ENCODE measurements at places on chromosomes 2 and 18.
A peak's percentile ranks its signal among the peaks of the same experiment; 100 is the strongest.

GRCh38 chr2:215576572-215576971 lies 140.7 kb upstream of the FN1 start:
- DNase-seq = no peak

DNA sequence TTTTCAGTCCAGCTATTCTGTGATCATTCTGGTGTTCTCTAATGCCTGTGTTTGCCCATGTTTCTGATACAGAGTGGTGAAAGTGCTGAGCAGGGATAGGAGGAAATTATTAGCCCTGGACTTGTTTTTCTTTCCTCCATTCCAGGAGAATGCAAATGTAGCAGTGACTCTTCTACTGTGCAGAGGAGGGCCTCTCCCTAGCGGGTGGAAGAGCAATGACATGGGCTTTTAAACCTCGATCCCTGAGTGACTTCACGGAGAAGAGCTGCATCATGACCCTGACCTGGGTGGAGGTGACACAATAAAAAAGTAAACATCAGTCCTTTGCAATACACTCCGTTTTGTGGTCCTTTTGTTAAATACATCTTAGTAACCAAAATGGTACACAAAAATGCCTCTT lies 68.0 kb upstream of the NETO1 start:
- DNase-seq = no peak

DNA sequence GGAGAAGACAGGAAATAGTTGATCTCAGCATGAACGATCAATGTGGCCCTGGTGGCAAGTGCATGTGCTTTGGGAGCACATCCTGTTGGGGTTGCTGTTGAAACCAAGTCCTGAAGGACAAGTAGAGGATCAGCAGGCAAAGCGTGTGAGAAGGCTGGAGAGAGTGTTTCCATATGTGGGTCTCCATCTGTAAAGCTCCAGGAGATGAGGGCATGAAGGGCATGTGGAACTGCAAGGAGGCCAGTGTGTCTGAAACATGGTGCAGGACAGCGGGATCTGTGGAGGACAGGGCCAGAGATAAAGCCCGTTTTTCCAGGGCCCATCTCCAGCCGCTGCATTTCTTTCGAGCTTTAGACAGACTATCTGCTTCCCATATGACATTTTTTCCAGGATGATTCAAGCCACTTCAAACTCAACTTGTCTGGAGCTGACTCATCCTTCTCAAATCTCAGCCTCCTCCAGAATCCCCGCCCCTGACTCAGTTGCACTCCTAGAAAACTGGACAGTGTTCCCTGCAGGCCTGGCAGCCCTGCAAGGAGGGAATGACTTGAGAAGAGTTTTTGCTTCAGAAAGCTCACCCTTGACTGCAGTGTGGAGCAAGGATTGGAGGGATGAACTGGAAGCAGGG lies 226.1 kb downstream of the VAPA start:
- DNase-seq = no peak

DNA sequence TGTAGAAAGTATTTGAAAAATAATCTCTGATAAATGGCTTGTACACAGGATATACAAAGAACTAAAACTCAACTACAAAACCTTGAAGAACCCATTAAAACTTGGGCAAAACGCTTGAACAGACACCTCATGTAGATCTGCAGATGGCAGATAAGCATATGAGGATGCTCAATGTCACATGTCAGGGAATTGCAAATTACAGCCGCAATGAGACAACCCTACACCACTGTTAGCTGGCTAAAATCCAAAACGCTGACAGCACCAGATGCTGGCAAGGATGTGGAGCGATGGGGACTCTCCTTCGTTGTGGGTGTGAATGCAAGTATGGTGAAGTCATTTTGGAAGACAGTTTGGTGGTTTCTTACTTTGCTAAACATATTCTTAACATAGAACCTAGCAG lies 53.7 kb downstream of the SNTG2 start:
- no peak for DNase-seq

GRCh38 chr18:43965691-43966090 lies 688.4 kb upstream of the SYT4 start:
- no peak for DNase-seq

DNA sequence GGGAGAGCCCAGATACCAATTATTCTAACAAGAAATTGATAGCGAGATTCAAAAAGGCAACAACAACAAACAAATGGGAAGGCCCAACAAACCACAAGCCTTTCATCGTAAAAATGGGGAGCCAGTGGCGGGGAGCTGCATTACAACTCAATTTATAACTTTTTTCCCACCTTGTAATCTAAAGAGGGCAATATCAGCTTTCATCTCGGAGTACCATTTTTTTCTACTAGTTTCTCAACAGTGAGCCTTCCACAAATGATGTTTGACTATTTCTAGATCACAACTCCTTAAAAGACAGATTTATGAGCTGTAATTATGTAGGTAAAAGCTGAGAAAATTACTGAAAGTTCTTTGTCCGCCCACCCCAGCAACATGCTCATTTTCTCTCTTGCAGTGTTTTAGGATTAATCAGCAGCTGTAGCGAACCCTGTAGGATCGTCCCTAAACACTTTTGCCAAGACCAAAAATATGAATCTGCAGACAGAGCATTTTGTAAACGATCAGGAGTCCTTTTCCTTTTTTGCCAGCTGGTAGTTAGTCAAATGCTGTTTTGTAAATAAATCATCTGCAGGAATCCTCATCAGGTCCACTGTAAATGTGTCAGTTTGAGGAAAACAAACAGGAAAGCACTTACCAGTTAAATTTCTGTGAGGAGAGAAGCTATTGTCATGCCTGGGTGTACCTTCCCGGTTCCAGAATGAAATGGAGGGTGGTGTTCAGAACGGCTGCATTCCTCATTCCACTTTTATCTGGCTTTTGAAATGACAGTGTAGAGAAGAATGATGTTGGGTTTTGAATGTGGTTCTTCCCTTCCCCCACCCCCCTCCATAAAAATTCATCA lies 53.2 kb downstream of the EEF1B2 start:
- DNase-seq = no peak

- DNase-seq = no peak
Observed at GRCh38 chr2:235543128-235543750, 49.4 kb downstream of the AGAP1 start.

DNA sequence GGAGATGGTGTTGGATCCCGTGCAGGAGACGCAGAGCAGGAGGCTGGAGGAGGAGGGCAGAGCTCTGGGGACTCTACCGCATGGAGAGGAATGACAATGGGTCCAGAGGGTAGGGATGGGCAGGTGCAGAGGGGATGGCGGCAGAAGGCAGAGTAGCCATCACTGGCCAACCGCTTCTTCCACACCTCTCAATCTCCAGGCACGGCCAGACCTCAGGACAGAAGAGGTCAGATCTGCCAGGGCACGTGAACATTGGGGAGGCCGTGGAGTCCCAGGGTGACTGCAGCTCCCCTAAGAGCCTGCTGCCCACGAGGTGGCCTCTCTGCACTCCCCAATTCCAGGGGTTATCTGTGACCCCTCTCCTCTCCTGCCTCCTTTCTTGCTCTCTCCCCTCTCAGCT lies 162.7 kb upstream of the HDAC4 start:
- no peak for DNase-seq

DNA sequence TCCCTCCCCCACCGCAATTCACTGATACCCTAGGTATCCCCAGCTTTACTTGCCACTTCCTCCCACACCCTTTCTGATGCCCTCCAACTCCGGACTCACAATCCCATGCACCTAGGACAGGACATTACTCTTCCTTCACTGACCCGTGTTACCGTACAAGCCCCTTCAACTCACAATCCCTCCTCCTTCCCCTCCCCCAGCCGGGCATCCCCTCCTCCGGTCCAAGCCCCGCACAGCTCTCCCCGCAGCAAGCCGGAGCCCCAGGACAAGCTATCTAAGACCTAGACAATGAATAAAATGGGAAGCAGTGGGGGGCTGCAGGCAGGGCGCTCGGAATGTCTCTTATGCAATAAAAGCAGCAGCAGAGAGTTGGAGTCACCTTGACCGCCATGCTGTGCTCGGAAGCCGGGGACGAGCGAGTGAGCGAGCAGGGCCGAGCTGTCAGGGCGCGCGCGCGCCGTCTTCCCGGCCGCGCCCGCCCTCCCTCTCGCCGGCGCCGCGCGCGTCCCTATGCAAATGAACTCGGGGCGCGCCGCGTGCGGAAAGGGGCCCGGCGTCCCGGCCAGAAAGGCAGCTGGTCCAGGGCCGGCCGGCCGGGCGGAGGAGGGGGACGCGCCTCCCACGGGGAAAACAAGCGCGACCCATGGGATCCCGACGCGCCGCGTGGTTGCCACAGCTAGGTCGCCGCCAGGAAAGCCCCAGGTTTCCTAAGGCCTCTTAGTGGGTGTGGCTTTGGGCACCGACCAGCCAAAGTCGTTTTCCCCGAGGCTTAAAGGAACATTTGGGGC lies at the start of gene SLC25A12:
Gene SLC25A12 (minus strand): TSS at position 421 of the 788 bp plus-strand sequence. CDS start 30 bp downstream, at position 391.
- peak; percentile 82 for DNase-seq

GRCh38 chr18:44911773-44912172 lies 231.1 kb downstream of the SETBP1 start:
- no peak for DNase-seq

- no peak for DNase-seq
Observed at GRCh38 chr2:121283670-121284462, 1.1 kb downstream of the TFCP2L1 start.

GRCh38 chr18:8450898-8451665 lies 158.2 kb upstream of the RAB12 start:
- DNase-seq = no peak

DNA sequence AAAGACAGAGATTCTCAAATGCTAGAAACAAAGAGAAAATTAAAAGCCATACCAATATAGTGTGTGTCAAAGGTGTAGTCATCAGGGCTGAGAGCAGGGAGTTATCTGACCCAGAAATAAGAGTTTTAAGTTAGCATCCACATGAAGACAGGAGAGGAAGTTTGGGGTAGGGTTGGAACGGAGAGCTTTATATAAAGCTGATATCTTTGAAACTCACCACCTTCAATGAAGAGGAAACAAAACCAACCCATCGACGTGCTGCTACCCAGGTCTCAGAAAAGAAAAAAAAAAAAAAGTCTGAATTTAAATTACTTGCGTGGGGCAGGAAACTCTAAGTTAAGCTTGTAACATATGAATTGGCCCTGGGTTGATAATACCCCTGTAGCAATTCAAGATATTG lies 42.4 kb downstream of the ARL4C start:
- peak; percentile 57 for DNase-seq

GRCh38 chr18:28875059-28875458 lies 698.1 kb upstream of the CDH2 start:
- no peak for DNase-seq

DNA sequence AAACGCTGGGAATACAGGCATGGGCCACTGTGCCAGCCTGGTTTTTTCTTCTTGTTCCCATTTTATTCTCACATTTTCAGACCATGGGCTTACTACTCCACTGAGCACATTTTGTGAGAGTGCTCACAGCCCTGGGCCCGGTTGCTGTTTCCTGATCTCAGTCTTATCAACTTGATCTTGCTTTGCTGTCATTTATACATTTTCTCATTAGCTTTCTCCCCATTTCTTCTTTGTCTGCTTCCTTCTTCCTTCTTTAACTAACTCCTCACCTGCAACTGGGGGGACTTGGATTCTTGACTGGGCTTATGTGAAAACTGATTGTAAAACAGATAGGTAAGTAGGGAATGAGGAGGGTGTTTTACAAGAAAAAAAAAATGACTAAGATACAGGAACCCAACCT lies 117.3 kb downstream of the PLB1 start:
- peak; percentile 59 for DNase-seq

- no peak for DNase-seq
Observed at GRCh38 chr18:45467293-45467692, 148.0 kb upstream of the SLC14A2 start.

DNA sequence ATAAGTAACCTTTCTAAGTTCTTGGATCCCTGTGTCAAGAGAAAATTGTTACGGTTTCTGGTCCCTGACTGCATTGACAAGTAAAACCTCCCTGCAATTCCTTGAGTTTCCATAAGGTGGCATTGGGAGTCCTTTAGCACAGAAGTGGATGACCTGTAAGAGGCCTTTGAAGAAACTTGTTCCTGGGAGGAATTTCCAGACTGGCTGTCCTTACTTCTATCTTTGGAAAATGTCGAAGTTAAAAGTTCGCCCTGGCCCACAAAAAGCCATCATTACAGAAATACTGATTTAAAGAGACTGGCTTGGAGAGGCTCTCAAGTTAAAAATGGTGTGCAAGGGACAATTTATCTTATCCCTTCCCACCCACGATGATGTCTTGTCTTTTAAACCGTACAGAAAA lies 218.4 kb downstream of the CDH20 start:
- DNase-seq = no peak

GRCh38 chr18:7414459-7414858 lies 152.7 kb upstream of the PTPRM start:
- DNase-seq = no peak

- no peak for DNase-seq
Observed at GRCh38 chr18:69490072-69490471, 89.4 kb downstream of the DOK6 start.

DNA sequence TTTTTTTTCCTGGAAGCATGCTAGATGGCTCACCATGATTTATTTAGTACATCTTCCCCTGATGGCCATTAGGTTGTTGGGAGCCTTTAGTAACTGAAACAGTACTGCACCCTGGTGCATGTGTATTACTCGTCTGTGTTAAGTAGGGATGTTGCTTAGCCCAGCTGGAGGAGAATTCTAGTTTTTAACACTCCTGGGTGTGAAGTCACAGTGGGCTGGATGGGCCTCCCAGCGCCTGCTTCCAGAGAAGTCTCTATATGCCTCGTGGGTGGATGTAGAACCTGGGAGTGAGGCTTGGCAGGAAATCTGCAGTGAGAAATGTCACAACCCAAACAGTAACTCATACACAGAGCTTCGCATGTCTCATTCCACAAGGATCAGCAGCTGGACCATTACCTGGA lies 28.9 kb upstream of the NT5DC4 start:
- DNase-seq = no peak

All from CD4-positive, alpha-beta T cell treated with Interleukin-17A for 4 hours (primary cell).